ENCODE measurements at places on chromosomes 1 and 21. TPM values are rescaled to one million over a fixed set of nuclear protein-coding genes. Genes with fewer than 3 reads are reported as not detected.

The GBP6 gene
- 0.77 TPM for total RNA-seq

The HAO2 gene
- not detected for total RNA-seq

The PDPN gene
- 45.4 TPM for total RNA-seq

The JAM2 gene
- 11.7 TPM for total RNA-seq

The NBPF6 gene
- 0.36 TPM for total RNA-seq

GRCh38 chr1:110752941-110753725, 78.4 kb upstream of the KCNA3 start:
- no peaks in the 10 kb centered on the region for H3K36me3 ChIP-seq
- no peak overlapping the region for H3K27ac ChIP-seq
- no peaks in the 10 kb centered on the region for H3K4me1 ChIP-seq
- DNase-seq = no peak
- no peak overlapping the region for H3K4me3 ChIP-seq
- no peaks in the 10 kb centered on the region for H3K27me3 ChIP-seq

DNA sequence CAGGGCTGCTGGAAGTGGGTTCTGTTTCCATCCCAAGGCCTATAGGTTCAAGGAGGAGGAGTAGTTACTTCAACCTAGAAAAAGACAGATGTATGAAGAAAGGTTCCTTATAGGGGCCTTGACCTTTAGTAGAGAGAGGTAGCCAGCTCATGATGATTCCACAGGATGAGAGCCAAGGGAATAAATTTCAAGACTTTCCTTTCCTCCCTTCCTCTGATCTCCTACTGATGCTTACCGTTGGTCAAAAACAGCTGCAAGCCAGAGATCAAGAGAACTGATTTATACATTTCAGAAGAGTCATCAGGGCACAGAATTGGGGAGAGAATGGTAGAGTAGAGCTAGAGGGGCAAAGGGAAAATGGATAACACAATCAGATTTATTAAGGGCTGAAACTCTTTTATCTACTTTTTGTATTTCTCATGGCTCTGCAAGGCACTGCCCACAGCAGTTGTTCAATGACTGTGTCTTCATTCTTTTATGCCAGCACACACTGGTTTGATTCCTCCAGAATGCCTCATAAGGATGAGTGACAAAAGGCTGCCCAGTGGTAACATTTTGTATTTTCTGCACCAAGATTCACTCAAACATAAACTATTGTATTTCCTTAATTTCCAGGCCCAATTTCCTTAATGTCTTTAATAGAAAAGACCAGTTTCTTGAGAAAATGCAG, 37.4 kb downstream of the AK5 start:
- no peaks in the 10 kb centered on the region for H3K4me1 ChIP-seq
- no peak overlapping the region for H3K27ac ChIP-seq
- H3K4me3 ChIP-seq = no peak overlapping the region
- DNase-seq = no peak
- H3K27me3 ChIP-seq = no peaks in the 10 kb centered on the region
- H3K36me3 ChIP-seq = no peaks in the 10 kb centered on the region

DNA sequence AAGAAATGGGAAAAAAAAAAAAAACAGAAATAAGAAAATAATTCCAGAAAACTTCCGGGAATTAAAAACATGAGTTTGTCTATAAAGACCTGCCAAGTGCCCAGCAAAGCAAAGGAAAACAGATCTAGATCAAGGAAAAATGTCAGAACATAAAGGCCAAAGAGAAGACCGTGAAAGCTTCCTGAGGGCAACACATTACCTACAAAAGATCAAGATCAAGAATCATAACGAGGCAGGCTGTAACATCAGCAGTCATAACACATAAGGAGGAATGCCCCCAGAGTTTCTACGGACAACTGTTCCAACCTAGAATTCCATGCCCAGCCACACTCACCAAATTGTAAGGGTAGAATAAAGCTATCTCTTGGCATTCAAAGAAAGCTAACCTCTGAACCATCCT, 3.8 kb downstream of the CCSAP start:
- no peaks in the 10 kb centered on the region for H3K27me3 ChIP-seq
- no peaks in the 10 kb centered on the region for H3K36me3 ChIP-seq
- H3K4me3 ChIP-seq = no peak overlapping the region
- peaks cover 2% of the 10 kb centered on the region for H3K4me1 ChIP-seq
- no peak overlapping the region for H3K27ac ChIP-seq

DNA sequence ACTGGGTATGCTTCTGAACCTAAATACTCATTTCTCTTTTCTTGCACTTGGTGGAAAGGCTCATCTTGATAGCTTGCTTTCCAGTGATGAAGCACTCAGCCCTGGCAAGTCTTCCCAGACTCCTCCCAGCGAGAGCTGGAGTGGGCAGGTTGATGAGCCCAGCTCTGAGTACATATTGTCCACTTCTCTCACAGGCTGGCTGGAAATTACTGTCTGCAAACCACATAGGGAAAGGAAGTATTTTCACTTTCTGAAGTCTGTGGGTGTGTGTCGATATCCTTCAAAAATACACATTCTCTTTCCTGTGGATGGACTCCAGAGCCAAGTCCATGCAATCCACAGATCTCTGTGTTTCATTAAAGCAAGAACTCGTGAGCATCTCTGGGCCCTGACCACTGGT, 38.7 kb upstream of the CNTN2 start:
- no peak for DNase-seq
- H3K4me1 ChIP-seq = no peaks in the 10 kb centered on the region
- no peaks in the 10 kb centered on the region for H3K27me3 ChIP-seq
- H3K4me3 ChIP-seq = no peak overlapping the region
- H3K27ac ChIP-seq = no peak overlapping the region
- no peaks in the 10 kb centered on the region for H3K36me3 ChIP-seq

DNA sequence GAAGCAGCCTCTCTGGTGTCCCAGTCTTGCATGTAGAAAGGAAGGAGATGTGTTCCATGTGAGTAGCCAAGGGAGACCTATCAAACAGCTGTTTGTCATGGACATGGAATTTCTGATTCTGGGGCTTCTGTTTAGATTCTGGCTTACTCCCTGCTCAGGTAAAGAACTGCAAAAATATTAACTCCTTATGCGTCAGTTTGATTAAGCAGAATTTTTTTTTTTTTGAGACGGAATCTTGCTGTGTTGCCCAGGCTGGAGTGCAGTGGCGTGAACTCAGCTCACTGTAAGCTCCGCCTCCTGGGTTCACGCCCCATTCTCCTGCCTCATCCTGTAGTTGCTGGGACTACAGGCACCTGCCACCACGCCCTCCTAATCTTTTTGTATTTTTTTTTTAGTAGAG, 6.8 kb downstream of the ARV1 start:
- no peak overlapping the region for H3K4me3 ChIP-seq
- H3K27ac ChIP-seq = no peak overlapping the region
- no peaks in the 10 kb centered on the region for H3K4me1 ChIP-seq
- DNase-seq = no peak
- H3K27me3 ChIP-seq = no peaks in the 10 kb centered on the region
- no peaks in the 10 kb centered on the region for H3K36me3 ChIP-seq

GRCh38 chr21:38937844-38938243, 132.1 kb downstream of the ETS2 start:
- H3K4me3 ChIP-seq = no peak overlapping the region
- no peak overlapping the region for H3K27ac ChIP-seq
- no peaks in the 10 kb centered on the region for H3K27me3 ChIP-seq
- no peak for DNase-seq

GRCh38 chr1:53080769-53081168, 18.8 kb downstream of the PODN start:
- H3K36me3 ChIP-seq = peaks cover 3% of the 10 kb centered on the region
- no peaks in the 10 kb centered on the region for H3K4me1 ChIP-seq
- no peak overlapping the region for H3K4me3 ChIP-seq
- no peak overlapping the region for H3K27ac ChIP-seq
- DNase-seq = no peak

- H3K4me3 ChIP-seq = no peak overlapping the region
- H3K36me3 ChIP-seq = no peaks in the 10 kb centered on the region
- DNase-seq = no peak
Observed at GRCh38 chr1:246034630-246035029, 472.4 kb downstream of the SMYD3 start.
